ENCODE measurements at places on chromosomes 5 and 9.

- no peak for DNase-seq
Observed at GRCh38 chr5:135182675-135183074, 148.6 kb upstream of the PITX1 start.

- DNase-seq, result peak; percentile 33
Observed at GRCh38 chr5:115544043-115544435, 536 bp downstream of the FEM1C start.

DNA sequence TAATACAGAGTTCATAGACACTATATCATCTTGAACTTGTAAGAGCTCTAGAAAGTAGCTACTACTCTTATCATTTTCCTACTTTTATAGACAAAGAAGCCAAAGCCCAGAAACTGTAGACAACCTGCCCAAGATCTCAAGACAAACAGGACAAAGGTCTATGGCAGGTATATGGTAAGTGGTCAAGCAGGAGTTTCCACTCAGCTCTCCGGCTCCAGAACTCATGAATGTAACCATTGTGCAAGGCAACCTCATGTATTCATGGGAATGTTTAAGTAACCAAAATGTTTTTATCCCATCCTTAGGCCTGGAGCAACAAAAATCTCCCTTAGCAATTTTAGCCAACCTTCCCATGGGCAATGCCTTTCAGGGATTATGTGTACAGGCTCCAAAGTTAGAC lies 163.4 kb upstream of the PUM3 start:
- DNase-seq, result no peak

- DNase-seq, result no peak
Observed at GRCh38 chr5:1745796-1746370, 53.8 kb downstream of the MRPL36 start.

DNA sequence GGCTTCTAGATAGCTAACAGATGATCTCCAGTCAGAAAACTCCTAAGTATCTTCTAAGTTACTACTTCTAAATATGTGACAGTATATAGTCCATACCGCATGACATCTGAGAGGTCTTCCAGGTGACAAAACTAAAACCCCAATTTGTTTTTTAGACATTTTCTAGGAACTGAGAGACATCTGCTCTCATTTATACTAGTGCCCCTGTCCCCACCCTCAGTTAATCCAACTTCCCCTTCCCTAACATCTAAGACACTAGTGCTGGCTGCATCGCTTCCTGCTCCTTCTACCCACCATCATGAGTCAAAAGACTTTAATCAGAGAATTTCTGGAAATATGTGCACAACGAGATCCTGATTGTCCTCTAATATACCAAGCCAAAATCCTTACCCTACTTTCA lies 37.9 kb downstream of the FBXW11 start:
- no peak for DNase-seq

GRCh38 chr5:19902316-19902934 lies 85.6 kb downstream of the CDH18 start:
- no peak for DNase-seq

DNA sequence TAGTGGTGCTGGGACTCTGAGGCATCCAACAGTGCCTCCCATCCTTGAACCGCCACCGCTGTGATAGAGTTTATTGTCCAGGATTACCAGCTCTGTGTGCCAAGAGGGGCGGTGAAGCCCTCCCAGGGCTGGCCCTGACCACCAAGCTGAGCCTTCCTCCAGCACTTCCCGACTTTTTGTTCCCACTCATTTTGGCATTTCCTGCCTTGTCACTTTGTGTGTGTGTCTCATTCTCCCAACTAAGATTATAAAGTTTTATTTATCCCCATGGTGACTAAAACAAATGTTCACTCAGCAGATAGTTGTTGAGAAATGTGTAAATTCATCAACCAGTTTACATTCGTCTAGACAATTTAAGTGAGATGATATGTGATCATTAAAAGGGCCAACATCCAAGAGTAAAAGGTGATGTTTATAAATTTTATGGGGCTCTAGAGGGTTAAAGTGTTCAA lies 2.5 kb downstream of the F2R start:
- no peak for DNase-seq

GRCh38 chr5:143521846-143522400 lies 118.4 kb upstream of the NR3C1 start:
- no peak for DNase-seq

- DNase-seq, result peak; percentile 83
Observed at GRCh38 chr5:11903614-11904264, 507 bp downstream of the CTNND2 start.

DNA sequence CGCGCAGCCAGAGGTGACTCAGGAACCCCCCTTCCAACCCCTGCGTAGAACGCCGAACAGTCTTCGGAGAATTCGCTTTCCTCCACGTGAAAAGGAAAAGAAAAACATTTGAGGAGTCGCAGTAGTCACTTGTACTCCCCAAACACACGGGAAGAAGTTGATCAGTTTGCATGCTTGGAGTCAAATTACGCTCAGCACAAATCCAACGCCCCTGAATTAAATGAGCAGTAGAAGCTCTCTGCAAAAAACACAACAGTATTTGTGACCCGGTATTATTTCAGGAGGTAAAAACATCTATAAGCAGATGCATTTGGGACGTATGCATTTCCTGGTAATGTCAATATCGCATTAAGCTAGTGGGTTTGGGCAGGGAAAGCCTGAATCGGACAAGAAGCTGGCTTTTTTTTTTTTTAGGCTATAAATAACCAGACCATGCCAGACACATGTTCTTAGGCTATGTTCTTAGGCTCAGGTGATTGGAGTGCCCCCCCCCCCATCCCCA lies 854 bp upstream of the ARL15 start:
- DNase-seq, result no peak

DNA sequence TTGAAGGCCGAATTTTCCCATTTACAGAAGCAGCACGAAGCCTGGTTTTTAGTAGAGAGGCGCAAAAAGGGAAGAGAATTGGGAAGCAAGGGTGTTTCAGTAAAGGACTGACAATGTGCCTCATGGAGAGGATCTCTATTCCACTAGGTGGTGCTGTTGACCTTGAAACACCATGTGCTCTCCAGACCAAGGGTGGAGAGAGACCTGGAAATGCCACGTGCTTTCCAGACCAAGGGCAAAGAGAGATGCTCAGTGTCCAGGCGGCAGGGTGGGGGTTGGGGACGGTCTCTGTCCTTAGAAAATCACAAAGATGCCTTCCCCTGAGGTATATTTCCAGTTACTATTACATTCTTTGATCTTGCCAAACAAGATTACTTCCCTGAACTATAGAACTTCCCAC lies 425.3 kb downstream of the CSNK1G3 start:
- peak; percentile 46 for DNase-seq
